ENCODE measurements at places on chromosomes 13 and 19. TPM values are rescaled to one million over a fixed set of nuclear protein-coding genes. Genes with fewer than 3 reads are reported as not detected.

Gene B3GLCT
- 16.3 TPM for total RNA-seq

Gene KIR2DL1
- not detected for total RNA-seq

Gene TMEM150B
- 0.89 TPM for total RNA-seq

Gene UBE2L5
- total RNA-seq: not detected

Gene FCGBP
- total RNA-seq: 3.7 TPM

Gene PLEKHA4
- total RNA-seq: 32.3 TPM

Gene TBC1D4
- total RNA-seq: 11.1 TPM

Gene DAND5
- 0.28 TPM for total RNA-seq

DNA sequence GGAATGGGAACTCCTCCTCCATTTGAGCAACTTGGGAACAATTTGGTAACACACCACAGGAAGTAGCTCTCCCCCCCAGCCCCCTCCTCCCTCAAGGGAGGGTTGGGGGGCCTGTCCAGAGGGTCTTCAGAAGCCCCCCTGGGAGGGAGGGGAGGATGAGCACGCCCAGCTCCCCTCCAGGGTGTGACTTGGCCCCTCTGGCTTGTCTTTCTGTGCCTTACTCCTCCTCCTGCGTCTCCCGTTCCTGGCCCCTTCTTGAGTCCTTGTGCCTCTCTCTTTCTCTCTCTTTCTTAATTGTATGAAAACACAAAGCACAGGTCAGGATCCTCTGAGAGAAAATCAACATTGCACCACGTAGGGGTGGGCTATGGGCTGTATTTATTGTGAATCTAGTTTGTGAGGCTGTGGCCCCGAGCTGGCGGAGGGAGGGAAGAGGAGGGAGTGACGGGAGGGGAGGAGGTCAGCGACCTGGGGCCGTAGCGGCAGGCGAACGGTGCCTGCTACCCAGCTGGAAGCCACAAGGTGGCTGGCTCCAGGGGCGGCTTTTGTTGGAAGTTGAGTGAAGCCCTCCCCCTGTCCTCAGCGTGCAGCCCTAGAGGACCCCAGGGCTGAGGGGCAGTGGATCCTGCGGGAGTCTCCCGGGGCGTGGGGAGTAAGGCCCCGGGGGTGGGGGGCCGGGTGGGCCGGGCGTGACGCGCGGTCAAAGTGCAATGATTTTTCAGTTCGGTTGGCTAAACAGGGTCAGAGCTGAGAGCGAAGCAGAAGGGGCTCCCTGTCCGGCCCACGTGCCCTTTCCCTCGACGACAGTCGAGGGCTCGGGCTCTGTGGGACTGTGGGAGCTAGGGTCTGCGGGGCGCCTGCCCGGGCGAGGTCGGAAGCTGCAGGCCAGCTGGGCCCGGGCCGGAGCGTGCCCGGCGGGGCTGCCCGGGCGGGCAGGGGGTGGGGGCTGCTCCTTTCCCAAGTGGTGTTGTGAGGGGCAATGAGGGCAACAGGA, 6.4 kb downstream of the LYL1 start:
- H3K36me3 ChIP-seq: peaks cover 63% of the 10 kb centered on the region
- peak overlapping the region; percentile 64 for H3K27ac ChIP-seq
- DNase-seq: no peak

GRCh38 chr13:113981194-113981605, 7.3 kb upstream of the C13orf46 start:
- no peak overlapping the region for H3K27ac ChIP-seq
- no peak overlapping the region for H3K4me3 ChIP-seq
- no peak for DNase-seq
- no peaks in the 10 kb centered on the region for H3K27me3 ChIP-seq
- H3K4me1 ChIP-seq: peaks cover 3% of the 10 kb centered on the region

DNA sequence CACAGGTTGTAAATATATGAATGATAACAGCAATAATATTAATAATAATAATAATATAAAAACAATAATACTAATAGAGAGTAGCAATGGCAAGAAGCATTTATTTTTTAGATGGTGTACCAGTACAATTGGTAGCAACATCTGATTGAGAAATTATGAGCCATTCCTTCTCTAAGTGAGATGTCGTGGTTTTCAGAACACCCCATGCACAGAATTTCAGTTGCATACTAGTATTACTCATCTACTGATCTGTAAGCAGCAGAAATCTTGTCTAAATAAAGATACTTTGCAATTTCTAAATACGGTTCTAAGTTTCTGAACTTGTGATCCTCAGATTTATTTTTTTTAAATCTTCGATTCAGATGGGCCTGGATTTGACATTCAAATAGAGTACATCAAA, 788.0 kb upstream of the ATXN8OS start:
- no peaks in the 10 kb centered on the region for H3K27me3 ChIP-seq
- DNase-seq: no peak
- no peak overlapping the region for H3K27ac ChIP-seq
- no peak overlapping the region for H3K4me3 ChIP-seq

- H3K27ac ChIP-seq: no peak overlapping the region
- H3K36me3 ChIP-seq: no peaks in the 10 kb centered on the region
- DNase-seq: no peak
- H3K27me3 ChIP-seq: no peaks in the 10 kb centered on the region
- H3K4me3 ChIP-seq: no peak overlapping the region
- H3K4me1 ChIP-seq: peaks cover 4% of the 10 kb centered on the region
Measured at GRCh38 chr19:30790056-30790680, 418.0 kb downstream of the ZNF536 start.

DNA sequence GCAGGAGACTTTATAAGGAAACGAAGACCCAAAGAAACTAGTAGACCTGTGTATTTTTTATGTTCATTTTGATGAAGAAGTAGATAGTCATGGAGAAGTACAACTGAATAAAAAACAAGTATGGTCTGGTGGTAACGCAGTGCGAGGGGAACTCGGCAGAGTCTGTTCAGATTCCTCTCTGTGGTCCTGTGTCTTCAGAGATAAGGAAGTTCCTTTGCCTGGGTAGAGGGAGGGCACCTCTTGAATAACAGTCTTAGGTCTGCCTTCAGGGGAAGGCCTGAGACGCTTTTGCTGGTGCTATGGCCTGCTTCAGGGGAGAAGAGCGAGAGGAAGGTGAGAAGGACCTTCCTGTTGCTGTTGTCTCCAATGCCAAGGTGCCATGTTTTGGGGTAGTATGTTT, 25.9 kb upstream of the SLC46A3 start:
- no peak overlapping the region for H3K27ac ChIP-seq
- no peaks in the 10 kb centered on the region for H3K4me1 ChIP-seq
- H3K4me3 ChIP-seq: no peak overlapping the region
- H3K27me3 ChIP-seq: no peaks in the 10 kb centered on the region
- no peaks in the 10 kb centered on the region for H3K36me3 ChIP-seq

DNA sequence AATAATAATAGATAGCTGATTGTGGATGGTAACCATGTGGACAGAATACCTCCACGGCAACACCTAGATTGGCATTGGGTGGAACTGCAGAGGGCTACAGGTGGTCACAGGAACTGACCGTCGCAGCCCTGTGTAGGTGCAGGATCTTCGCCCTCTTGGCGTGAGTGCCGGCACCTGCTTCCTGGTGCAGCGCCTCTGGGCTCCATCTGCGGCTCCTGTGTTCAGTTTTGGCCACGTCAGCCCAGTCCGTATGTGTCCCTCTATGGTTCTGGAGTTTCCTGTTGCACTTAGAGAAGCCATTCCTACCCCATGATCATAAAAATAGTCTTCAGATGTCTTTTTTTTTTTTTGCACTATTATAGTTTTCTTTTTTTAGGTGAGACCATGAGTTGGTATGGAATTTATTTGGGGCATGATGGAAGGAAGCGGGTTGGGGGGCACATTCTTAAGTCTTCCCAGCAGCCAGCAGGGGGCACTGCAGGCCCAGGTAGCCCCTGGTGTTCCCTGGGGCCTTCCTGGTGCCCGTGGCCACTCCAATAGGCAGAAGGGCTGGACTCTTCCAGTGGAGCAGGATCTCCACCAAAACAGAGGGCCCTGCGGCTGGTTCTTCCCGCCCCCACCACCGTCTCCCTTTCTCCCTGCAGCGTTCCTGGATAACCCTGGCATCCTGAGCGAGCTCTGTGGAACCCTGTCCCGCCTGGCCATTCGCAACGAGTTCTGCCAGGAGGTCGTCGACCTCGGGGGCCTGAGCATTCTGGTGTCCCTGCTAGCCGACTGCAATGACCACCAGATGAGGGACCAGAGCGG, 10.1 kb upstream of the SLC25A42 start:
- H3K36me3 ChIP-seq: peaks cover 82% of the 10 kb centered on the region
- DNase-seq: no peak
- H3K27ac ChIP-seq: no peak overlapping the region
- no peak overlapping the region for H3K4me3 ChIP-seq
- no peaks in the 10 kb centered on the region for H3K27me3 ChIP-seq

GRCh38 chr13:42215578-42216421, 56.2 kb upstream of the AKAP11 start:
- H3K27me3 ChIP-seq: no peaks in the 10 kb centered on the region
- no peaks in the 10 kb centered on the region for H3K4me1 ChIP-seq
- DNase-seq: peak; percentile 19
- no peak overlapping the region for H3K4me3 ChIP-seq
- no peaks in the 10 kb centered on the region for H3K36me3 ChIP-seq

DNA sequence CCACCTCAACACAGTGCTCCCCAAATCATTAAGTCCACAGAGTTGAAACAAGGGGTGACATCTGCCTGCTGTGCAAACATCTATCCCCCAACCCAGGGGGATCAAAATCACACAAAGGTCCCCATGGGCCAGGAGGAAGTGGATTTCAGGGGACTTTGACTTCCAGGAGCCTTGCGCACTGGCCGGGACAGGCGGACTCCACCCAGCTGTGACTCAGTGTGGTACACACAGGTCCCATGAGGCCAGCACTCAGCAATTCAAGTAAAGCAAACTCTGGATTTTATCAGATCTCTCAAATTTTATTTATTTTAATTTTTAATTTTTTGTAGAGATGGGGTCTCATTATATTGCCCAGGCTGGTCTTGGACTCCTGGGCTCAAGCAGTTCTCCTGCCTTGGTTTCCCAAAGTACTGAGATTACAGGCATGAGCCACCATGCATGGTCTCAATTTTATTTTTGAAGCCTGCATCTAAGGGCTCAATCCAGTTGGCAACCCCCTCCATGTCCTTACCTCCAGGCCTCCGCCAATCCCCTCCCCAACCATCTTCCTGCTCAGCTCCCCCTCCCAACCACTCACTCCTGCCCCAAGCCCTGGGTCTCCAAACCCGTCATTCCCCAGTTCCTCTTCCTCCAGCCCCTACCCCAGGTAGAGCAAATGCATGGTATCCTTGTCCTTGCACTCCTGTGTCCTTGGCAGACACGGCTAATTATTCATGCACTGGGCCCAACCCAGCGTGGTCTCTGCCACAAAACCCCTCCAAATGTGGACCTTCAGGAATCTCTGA, 18.2 kb downstream of the ARHGAP33 start:
- H3K27me3 ChIP-seq: peaks cover 10% of the 10 kb centered on the region
- peaks cover 27% of the 10 kb centered on the region for H3K36me3 ChIP-seq
- peaks cover 13% of the 10 kb centered on the region for H3K4me1 ChIP-seq
- H3K4me3 ChIP-seq: no peak overlapping the region

GRCh38 chr19:46180701-46181387, 32.8 kb downstream of the IGFL2 start:
- H3K27ac ChIP-seq: no peak overlapping the region
- H3K36me3 ChIP-seq: peaks cover under 1% of the 10 kb centered on the region
- no peak for DNase-seq
- no peak overlapping the region for H3K4me3 ChIP-seq

All from spinal cord (tissue), 10 donors.